ACHN (cell line): ENCODE measurements at places on chromosomes 6 and 20.

- DNase-seq: no peak
These were observed 23.8 kb upstream of the PLEKHG1 start for GRCh38 chr6:150575836-150576235.

DNA sequence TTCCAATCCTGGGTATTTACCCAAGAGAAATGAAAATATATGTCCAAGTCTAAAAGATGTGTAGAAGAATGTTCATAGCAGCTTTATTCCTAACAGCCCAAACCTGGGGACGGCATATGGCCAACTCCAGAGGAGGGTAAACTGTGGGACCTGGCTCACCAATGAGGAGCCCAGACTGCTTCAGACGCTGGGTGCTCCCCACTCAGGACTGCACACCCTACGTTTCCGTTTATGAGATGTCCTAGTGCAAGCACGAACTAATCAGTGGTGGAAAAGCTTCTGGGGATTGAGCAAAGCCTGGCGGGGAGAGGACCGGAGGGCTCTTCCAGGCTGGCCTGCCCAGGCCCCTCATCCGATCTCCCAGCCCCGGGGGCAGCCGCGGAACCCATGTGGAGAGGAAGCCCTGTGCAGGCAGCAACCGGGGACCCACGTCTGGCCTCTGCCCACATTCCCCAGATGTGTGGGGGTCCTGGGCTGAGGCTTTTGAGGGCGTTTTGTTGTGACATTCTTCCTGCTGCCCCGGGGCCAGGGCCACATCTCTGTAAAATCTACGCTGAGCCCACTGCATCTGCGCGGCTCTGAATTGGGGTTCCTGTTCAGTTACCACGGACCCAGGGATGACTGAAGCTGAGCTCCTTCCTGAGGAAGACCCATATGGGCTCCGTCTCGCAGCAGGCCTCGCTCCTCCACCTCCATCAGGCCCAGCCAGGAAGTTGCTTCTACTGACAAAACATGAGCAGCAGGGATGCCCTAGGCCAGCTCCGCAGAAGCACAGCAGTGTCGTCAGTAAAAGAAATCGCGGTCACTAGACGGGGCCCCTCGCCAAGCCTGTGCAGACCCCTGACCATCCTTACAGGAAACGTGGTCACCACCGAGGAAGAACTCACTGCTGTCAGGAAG is 188.0 kb downstream of the DLL1 start:
- no peak for DNase-seq

DNA sequence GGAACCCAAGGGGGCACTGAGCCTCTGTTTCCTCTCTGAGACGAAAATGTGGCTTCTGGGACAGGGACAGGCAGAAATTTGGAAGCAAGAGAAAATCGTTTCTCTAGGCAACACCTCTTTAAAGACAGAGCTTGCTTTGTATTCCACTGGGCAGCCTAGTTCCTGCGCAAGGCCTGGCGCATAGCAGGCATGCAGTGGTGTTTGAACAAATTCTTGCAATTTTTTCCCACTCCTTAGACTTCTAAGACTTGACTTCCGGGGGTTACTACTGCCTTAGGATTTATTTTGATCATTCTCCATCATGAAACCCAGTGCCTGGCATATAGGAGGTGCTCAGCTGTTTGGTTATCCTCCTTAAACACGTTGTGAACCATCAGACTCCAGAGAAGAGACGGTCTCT is 249.0 kb upstream of the KCNG1 start:
- DNase-seq: no peak

GRCh38 chr6:90101403-90101802 is 195.2 kb downstream of the BACH2 start:
- no peak for DNase-seq

GRCh38 chr6:160534050-160534696 is 129.9 kb downstream of the LPA start:
- DNase-seq: peak; percentile 38

- no peak for DNase-seq
These were observed 152.6 kb upstream of the SGK1 start for GRCh38 chr6:134470457-134470975.

DNA sequence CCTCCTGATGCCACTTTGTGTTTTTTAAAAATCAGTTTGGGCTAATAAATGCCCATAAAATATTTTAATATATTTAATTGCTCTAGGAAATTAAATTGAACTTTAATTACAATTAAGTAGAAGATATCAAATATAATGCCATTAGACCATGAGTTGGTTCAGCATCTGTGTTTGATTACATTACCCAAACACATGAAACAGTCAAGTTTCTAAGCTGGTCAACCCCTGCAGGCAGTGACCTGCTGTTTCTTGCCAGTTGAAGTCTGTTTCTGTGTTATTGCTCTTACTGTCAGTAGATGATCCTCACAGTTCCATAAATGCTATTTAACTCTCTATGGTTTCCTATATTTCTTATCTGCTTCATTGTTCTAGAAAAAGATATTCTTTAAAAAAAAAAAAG is 9.7 kb upstream of the TENT5A start:
- DNase-seq: no peak
